Esophagus squamous epithelium (tissue), 5 donors: ENCODE measurements at places on chromosomes 4 and X. TPM values are rescaled to one million over a fixed set of nuclear protein-coding genes. Genes with fewer than 3 reads are reported as not detected.

DNA sequence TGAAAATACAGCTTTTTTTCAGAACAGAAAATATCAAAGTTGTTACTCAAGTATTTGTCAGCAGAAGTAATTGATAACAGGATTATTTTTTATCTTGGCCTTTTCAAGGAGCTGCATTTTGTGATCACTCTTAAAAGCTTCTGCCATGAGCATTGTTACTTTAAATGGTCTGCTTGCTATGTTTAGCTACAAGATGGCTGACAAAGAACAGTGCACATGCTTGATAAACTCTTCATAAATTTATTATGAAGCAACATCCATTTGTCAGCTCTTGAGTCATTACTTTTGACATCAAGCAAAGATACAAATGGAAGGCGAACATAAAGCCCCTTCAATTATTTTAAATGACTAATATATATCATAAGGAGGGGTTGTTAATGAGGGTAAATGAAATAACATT lies 205.4 kb upstream of the RPS6KA3 start:
- DNase-seq = no peak
- no peaks in the 10 kb centered on the region for H3K36me3 ChIP-seq
- no peak overlapping the region for H3K27ac ChIP-seq
- no peak overlapping the region for H3K4me3 ChIP-seq

DNA sequence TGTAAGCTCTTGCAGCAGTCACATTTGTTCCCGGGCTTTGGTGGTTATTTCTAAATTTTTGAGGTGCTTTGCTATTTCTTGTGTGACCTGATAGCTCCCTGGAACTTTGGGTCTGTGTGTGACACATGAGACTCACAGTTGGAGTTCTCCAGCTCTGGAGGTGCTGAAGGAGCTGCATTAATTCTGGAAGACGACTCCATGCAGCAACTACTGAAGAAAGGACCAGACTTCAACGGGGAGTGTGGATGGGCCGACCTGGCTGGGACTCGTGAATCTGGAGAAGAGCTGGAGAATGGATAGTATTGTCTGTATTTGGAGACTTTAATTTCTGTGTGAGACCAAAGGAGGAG lies 1.5 kb downstream of the MRFAP1 start:
- H3K4me3 ChIP-seq = peak overlapping the region; percentile 89
- DNase-seq = no peak
- H3K36me3 ChIP-seq = peaks cover 15% of the 10 kb centered on the region
- peaks cover 38% of the 10 kb centered on the region for H3K4me1 ChIP-seq
- no peaks in the 10 kb centered on the region for H3K27me3 ChIP-seq

DNA sequence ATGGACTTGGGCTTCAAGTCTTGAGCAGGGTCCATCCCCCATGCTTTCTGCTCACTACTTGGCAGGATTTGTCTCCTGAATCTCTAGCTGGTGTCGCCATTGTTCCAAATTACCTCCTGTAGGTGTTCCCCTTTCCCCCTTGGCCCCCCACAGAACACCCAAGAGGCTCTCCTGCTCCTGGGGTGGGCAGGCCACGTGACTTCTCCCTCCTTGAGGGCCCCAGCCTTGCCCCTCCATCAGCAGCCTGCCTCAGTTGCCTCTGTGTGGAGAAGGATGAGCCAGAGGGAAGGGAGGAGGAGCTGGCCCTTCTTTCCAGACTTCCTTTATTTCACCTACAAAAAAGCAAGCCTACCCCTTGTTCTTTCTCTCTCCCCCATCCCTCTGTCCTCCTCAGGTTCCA lies 1.8 kb downstream of the GPR78 start:
- H3K4me1 ChIP-seq = no peaks in the 10 kb centered on the region
- DNase-seq = no peak
- H3K27ac ChIP-seq = no peak overlapping the region
- no peak overlapping the region for H3K4me3 ChIP-seq
- H3K36me3 ChIP-seq = no peaks in the 10 kb centered on the region
- H3K27me3 ChIP-seq = peaks cover 87% of the 10 kb centered on the region

- no peak for DNase-seq
- no peaks in the 10 kb centered on the region for H3K27me3 ChIP-seq
- no peaks in the 10 kb centered on the region for H3K36me3 ChIP-seq
- no peak overlapping the region for H3K4me3 ChIP-seq
Observed at GRCh38 chr4:74056114-74056857, 17.8 kb upstream of the CXCL3 start.

- no peak for DNase-seq
- H3K36me3 ChIP-seq = peaks cover 94% of the 10 kb centered on the region
- no peak overlapping the region for H3K4me3 ChIP-seq
- no peak overlapping the region for H3K27ac ChIP-seq
- no peaks in the 10 kb centered on the region for H3K27me3 ChIP-seq
Observed at GRCh38 chr4:5808081-5808741, 84.7 kb downstream of the CRMP1 start.

- no peaks in the 10 kb centered on the region for H3K4me1 ChIP-seq
- H3K27me3 ChIP-seq = no peaks in the 10 kb centered on the region
- H3K36me3 ChIP-seq = no peaks in the 10 kb centered on the region
- DNase-seq = no peak
- H3K27ac ChIP-seq = no peak overlapping the region
Observed at GRCh38 chr4:36218121-36218520, 26.2 kb downstream of the ARAP2 start.

DNA sequence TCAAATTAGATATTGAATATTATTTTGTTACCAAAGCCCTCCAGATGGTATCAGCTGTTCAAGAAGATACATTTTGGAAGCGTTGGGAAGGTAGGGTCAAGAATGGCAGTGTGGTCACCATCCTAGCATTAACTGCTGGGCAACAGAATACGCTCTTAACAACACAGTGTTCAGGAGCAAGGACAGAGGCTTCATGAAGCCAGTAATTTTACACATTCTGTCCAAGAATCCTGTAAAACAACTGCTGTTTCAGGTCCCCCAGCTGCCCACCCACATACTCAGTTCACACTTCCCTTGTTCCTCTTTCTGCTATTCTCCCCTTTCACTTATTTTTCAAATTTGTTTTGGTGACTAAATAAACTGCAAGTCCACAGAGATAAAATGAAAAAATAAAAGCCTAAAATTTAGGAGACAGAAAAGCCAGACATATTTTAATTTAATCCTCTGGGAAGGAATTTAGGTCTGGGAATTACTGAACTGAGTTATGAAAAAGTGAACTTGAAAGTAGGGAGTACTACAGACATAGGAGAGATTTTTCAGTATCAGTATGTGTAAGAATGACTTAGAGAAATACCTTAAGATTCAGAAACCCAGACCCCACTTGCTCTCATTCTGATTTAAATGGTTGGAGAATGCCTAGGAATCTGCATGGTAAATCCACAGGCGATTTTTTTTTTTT lies 406.7 kb downstream of the MAPK10 start:
- H3K4me3 ChIP-seq = no peak overlapping the region
- H3K27me3 ChIP-seq = no peaks in the 10 kb centered on the region
- H3K27ac ChIP-seq = no peak overlapping the region
- no peak for DNase-seq
- no peaks in the 10 kb centered on the region for H3K36me3 ChIP-seq

GRCh38 chr4:48073567-48074103 lies 57.1 kb downstream of the NIPAL1 start:
- H3K27ac ChIP-seq = no peak overlapping the region
- no peaks in the 10 kb centered on the region for H3K4me1 ChIP-seq
- no peaks in the 10 kb centered on the region for H3K27me3 ChIP-seq
- no peaks in the 10 kb centered on the region for H3K36me3 ChIP-seq
- no peak overlapping the region for H3K4me3 ChIP-seq

DNA sequence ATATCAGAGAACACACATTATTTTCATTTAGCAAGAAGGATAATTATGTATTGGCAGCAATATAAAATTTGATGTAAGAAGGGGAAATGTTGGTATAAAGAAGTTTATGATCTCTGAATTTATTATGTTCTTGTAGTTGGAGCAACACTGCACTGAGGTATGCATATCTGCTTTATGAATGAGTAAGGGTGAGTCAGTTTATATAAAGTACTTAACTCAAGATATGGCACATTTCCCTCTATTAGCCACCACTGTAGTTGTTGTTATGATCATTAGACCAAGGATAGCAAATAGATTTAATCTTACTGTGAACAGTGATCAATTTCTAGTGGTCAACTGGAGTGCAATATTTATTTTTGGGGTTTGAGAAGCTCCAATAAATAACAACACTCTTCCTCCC lies 66.6 kb downstream of the SNX25 start:
- no peaks in the 10 kb centered on the region for H3K4me1 ChIP-seq
- no peaks in the 10 kb centered on the region for H3K27me3 ChIP-seq
- no peak overlapping the region for H3K27ac ChIP-seq
- no peak overlapping the region for H3K4me3 ChIP-seq
- no peak for DNase-seq
- H3K36me3 ChIP-seq = peaks cover 16% of the 10 kb centered on the region

- no peak overlapping the region for H3K27ac ChIP-seq
- DNase-seq = no peak
- H3K36me3 ChIP-seq = no peaks in the 10 kb centered on the region
- no peaks in the 10 kb centered on the region for H3K27me3 ChIP-seq
Observed at GRCh38 chrX:17674601-17675000, 62.7 kb upstream of the SCML1 start.

GRCh38 chrX:45385757-45386156 lies 185.1 kb upstream of the DIPK2B start:
- H3K4me3 ChIP-seq = no peak overlapping the region
- H3K27me3 ChIP-seq = no peaks in the 10 kb centered on the region
- no peak overlapping the region for H3K27ac ChIP-seq
- no peak for DNase-seq

- H3K27me3 ChIP-seq = no peaks in the 10 kb centered on the region
- H3K36me3 ChIP-seq = no peaks in the 10 kb centered on the region
- H3K4me3 ChIP-seq = no peak overlapping the region
- no peak overlapping the region for H3K27ac ChIP-seq
- no peak for DNase-seq
Observed at GRCh38 chr4:110454441-110454840, 21.5 kb upstream of the ENPEP start.

DNA sequence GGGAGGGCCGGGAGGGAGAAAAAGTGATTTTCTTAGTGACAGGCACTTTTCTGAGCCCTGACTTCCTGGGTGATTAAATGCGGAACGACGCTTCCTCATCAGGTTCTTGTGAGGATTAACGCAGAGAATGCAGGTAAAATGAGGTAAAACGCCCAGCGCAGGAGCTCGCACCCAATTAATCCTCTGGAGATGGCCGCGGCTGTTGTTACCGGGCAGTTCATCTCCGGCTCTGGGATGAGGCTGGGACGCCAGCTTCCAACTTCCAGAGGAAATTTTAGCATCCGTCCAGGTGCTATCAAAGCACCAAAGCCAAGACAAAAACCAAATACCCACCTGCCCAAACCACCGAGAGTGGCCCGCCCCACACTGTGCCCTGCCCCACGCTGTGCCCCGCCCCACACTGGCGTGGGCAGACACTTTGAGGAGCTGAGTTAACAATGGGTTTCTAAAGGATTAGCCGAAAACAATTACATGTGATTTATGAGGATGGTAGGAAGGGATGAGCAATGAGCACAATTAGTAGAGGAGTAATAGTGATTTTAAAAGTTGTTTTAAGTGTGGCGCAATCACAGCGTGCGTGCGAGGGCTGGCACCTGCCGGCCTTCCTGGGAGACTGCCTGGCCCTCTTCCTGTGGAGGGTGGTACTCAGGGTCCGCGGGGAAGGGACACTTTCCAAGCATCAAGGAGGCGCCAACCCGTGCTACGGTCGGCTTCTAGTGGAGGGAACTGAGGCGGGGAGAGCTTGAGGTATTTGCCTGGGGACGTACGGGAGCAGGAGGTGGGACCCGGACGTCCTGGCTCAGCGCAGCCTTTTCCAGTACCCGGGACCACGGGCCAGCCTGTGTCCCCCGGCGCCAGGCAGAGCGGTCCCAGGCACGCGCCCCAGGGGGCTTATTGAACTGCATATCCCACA lies 41.6 kb upstream of the ADRA2C start:
- DNase-seq = no peak
- no peak overlapping the region for H3K4me3 ChIP-seq
- H3K27ac ChIP-seq = no peak overlapping the region
- H3K36me3 ChIP-seq = no peaks in the 10 kb centered on the region
- H3K27me3 ChIP-seq = peaks cover 3% of the 10 kb centered on the region

DNA sequence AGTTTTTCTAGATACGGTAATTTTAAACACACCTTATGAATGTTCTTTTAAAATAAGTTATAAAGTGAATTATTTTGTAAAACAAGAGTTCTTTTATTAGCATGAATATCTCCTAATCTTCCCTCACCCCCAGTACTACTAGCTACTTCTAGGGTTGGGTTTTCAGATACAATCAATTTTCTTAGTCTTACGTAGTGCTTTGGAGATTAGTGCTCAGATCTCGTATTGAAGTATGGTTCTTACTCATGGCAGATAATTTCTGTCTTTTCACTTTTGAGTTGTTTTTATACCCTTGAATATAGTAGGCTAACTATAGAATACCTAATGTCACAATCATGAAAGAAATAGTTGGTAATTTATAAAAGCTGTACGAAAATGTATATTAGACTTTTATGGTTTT lies 43.2 kb downstream of the CDKL5 start:
- H3K27ac ChIP-seq = no peak overlapping the region
- DNase-seq = no peak
- H3K36me3 ChIP-seq = no peaks in the 10 kb centered on the region
- no peaks in the 10 kb centered on the region for H3K4me1 ChIP-seq

DNA sequence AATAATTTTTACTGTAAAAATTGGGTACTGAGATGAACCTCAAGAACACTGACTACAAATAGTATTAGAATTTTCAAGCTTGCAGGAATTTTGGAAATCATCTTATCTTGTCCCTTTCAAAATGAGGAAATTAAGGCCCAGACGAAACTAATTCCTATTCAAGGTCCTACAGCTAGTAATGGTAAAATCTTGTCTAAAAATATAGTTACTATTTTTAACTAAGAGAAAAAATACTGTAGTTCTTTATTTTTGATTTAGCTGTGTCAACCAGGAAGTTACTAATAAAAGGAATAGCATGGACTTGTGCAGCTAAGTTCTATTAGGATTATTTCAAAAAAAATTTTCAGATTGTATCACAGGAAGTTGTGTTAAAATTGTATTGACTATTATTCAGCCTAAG lies 12.7 kb downstream of the PRIMPOL start:
- H3K4me3 ChIP-seq = no peak overlapping the region
- DNase-seq = no peak
- no peaks in the 10 kb centered on the region for H3K27me3 ChIP-seq
- no peaks in the 10 kb centered on the region for H3K4me1 ChIP-seq

- H3K4me1 ChIP-seq = no peaks in the 10 kb centered on the region
- H3K36me3 ChIP-seq = no peaks in the 10 kb centered on the region
- no peak for DNase-seq
- H3K27me3 ChIP-seq = no peaks in the 10 kb centered on the region
- H3K4me3 ChIP-seq = no peak overlapping the region
Observed at GRCh38 chrX:78957049-78957767, 12.0 kb downstream of the P2RY10 start.

GRCh38 chrX:14956813-14957582 lies 83.8 kb downstream of the MOSPD2 start:
- H3K27me3 ChIP-seq = no peaks in the 10 kb centered on the region
- no peak for DNase-seq
- H3K27ac ChIP-seq = no peak overlapping the region

DGKQ gene
- total RNA-seq = 12.0 TPM

ESX1 gene
- not detected for total RNA-seq

GIMD1 gene
- not detected for total RNA-seq

TMSB15A gene
- not detected for total RNA-seq
